Left ventricle myocardium superior (tissue), 1 donor: ENCODE measurements at places on chromosomes 5 and 9. TPM values are rescaled to one million over a fixed set of nuclear protein-coding genes. Genes with fewer than 3 reads are reported as not detected.

Gene PCDHA6
- total RNA-seq, result not detected

Gene IL6ST
- 153 TPM for total RNA-seq

DNA sequence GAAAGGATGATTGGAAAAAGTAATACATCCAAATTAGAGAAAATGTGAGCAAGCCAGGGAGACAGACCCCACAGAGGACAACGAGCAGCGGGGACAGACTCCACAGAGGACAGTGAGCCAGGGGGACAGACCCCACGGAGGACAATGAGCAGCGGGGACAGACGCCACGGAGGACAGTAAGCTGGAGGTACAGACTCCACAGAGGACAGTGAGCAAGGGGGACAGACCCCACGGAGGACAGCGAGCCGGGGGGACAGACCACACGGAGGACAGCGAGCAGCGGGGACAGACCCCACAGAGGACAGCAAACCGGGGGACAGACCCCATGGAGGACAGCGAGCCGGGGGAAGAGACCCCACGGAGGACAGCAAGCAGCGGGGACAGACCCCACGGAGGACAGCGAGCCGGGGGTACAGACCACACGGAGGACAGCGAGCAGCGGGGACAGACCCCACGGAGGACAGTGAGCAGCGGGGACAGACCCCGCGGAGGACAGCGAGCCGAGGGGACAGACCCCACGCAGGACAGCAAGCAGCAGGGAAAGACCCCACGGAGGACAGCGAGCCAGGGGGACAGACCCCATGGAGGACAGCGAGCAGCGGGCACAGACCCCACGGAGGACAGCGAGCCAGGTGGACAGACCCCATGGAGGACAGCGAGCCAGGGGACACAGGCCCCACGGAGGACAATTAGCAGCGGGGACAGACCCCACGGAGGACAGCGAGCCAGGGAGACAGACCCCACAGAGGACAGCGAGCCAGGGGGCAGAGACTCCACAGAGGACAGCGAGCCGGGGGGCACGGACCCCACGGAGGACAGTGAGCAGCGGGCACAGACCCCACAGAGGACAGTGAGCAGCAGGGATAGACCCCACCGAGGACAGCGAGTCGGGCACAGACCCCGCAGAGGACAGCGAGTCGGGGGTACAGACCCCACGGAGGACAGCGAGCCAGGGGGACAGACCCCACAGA is 1.9 kb upstream of the ZDHHC11 start:
- no peak for DNase-seq

GRCh38 chr5:96856371-96856770 is 19.9 kb upstream of the ERAP2 start:
- DNase-seq, result no peak

- DNase-seq, result no peak
These were observed 76.5 kb upstream of the SARDH start for GRCh38 chr9:133814586-133815208.

DNA sequence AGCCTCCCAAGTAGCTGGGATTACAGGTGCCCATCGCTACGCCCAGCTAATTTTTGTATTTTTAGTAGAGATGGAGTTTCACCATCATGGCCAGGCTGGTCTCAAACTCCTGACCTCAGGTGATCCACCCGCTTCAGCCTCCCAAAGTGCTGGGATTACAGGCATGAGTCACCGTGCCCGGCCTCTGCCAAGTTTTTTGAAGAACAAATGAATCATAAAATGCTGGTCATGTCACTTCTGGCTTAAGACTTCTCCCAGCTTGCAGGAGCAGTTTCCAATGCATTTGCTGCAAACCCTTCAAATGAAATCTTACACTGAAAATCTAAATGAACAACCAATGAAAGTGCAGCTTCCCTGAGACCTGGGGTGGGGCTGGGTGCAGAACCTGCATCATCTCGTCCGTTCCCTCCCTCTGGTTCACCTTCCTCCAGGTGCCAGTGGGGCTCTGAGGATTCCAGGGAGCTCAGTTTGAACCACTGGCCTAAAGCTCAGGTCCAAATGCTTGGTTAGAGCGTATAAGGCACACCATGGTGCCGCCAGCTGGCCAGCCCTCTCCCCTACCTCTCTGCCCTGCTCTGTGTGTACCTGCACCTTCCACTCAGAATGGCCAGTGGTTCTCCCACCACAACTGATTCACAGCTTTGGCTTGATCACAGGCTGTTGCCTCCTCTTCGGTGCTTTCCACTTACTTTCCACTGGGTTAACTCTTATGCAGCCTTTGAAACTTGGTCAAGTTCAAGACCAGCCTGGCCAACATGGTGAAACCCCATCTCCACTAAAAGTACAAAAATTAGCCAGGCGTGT is 39.8 kb upstream of the FUBP3 start:
- no peak for DNase-seq
